ENCODE measurements at places on chromosomes 13 and 19.

- DNase-seq, result no peak
These were observed 114.5 kb downstream of the COL4A1 start for GRCh38 chr13:110192472-110192871.

GRCh38 chr13:49615836-49616675 is 12.3 kb upstream of the ARL11 start:
- DNase-seq, result no peak

DNA sequence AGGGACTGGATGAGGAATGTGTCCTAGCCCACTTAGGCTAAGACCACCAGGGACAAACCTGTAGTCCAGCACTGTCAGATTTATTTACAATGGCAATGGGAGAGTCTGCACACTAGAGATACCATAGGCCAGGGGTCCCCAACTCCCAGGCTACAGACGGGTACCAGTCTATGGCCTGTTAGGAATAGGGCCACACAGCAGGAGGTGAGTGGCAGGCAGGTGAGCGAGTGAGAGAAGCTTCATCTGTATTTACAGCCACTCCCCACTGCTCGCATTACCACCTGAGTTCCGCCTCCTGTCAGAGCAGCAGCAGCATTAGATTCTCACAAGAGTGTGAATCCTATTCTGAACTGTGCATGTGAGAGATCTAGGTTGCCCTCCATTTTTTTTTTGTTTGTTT is 2.4 kb downstream of the THAP8 start:
- DNase-seq, result no peak

GRCh38 chr19:9847087-9847671 is 12.1 kb downstream of the PIN1 start:
- DNase-seq, result peak; percentile 55

GRCh38 chr19:16470911-16471811 is 609 bp downstream of the EPS15L1 start:
- DNase-seq, result no peak

GRCh38 chr13:41299316-41300094 is 11.6 kb upstream of the NAA16 start:
- no peak for DNase-seq

DNA sequence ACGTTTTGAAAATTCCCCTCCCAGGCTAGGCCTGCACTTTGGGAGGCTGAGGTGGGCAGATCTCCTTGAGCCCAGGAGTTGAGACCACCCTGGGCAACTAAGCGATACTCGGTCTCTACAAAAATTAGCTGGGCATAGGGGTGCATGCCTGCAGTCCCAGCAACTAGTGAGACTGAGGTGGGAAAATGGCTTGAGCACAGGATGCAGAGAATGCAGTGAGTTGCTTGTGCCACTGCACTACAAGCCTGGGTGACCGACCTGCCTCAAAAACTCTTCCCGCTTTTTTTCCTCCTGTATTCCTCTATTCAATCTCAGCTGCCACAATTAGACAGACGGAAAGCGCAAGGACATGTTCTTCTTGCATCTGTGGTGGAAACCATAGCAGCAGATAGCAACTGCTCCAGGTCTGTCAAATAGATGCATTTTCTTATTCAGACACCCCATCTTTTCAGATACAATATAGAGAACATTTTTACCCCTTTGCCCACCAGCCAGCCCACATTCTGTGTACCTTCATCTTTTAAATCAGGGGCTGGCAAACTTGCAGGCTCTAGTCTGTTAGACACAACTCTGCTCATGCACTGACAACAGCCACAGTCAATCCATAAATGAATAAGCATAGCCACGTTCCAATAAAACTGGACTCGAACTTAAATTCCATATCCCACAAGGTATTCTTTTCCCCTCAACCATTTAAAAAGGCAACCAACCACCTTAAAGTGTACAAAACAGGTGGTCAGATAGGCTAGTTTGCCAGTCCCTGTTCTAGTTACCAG is 4.8 kb downstream of the TPT1 start:
- no peak for DNase-seq

- no peak for DNase-seq
These were observed 13.9 kb upstream of the OVOL3 start for GRCh38 chr19:36097036-36097435.
